ENCODE measurements at places on chromosomes 5 and 9.
A peak's percentile ranks its signal among the peaks of the same experiment; 100 is the strongest.

DNA sequence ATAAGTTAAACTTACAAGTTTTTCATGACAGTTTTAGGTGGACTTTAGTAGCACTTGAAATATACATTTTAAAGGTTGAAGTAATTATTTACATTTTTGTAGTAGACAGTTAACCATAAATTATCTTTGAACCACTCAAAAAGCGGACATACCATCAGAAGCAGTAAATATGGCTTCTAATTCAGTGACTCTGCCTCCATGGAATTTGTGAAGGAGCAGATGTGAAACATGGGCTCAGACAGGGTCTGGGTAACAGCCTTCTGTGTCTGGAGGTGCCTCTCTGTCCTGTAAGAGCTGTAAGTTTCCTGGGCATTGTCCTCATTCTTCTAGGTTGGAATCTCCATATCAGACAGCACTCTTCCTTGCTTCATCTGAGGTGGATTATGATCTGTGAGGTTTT, 12.4 kb downstream of the RLN2 start:
- no peak for DNase-seq

GRCh38 chr5:51882647-51883046, 499.4 kb downstream of the ISL1 start:
- no peak for DNase-seq

DNA sequence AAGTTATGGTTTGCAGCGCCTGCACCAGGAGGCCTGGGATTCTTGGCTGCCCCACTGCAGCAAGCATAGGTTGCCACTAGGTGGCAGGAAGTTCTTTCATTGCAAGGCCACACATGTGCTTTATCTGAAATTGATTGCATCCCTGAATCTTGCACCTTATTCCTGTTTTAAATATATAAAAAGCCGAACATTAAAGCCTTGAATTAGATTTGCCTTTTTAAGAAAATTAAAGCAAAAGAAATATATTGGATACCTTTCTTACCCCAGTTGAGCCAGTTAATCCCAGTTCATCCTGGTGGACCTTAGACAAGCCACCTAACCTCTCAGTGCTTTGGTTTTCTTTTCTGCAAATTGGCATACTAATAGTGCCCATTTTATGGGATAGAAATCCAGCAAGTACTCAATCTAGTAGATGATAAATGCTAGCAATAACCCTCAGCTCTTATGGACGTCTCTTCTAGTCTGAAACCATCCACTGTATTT, 6.3 kb upstream of the TRMT10B start:
- peak; percentile 54 for DNase-seq

GRCh38 chr5:127373858-127374491, 83.4 kb downstream of the MEGF10 start:
- no peak for DNase-seq

GRCh38 chr5:64184832-64185231, 19.2 kb downstream of the RNF180 start:
- DNase-seq: no peak

- DNase-seq: no peak
These were observed 1.8 kb upstream of the INIP start for GRCh38 chr9:112719696-112720095.

DNA sequence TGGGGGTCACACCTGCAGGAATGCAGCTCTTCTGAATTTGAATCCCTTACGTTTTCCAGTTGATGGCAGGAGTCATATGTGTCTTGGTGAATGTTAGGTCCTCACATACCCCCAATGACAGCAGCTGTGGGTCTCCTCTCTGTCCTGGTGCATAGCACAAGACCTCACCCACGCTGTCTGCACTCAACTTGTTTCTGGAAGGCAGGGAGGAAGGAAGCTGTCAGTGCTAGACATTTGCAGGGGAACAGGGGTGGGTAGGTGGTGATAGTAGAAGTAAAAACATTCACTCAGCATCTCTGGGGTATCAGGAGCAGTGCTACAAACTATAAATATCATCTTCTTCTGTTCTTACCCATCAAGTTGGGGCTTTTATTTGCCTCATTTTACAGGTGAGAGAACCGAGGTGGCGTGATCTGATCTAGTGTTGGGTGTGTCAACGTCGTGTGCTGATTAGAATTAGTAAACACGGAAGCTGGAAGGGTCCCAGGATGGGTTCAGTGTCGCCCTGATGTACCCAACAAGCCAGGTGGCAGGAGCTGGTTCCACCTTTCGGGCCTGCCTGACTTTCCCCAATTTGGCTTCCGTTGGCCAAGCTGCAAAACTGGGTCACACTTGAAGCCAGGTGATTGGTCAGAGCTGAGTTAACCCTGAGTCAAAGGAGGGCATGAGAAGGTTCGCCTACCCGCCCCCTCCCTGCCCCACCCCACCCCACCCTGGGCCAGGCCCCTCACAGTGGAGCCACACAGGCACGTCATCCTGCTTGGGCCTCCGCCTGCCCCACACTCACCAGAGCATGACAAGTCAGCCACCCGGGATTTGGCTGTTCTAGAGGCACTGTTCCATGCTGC, 15.8 kb downstream of the ERGIC1 start:
- DNase-seq: no peak

- DNase-seq: no peak
These were observed 922 bp downstream of the CRHBP start for GRCh38 chr5:76953551-76954382.

GRCh38 chr5:685262-686171, 7.6 kb downstream of the TPPP start:
- DNase-seq: no peak

DNA sequence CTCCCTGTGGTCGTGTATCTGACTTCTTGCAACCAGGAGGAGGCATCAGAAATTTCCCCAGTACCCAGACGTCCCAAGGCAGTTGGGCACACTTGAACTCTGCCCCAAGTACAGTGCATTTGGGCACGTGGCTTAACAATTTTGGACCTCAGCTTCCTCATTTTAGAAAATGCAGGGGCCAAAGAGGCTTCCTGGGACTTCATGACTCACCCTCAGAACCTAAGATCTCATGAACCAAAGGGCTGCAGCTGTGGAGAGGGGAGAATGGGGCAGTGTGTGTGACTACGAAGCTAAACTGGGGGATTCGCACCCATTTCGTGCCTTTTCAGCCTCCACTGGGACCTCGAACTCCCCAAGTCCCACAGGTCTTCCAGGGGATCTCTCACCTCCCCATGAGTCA, 59.2 kb downstream of the SYK start:
- DNase-seq: no peak

- DNase-seq: no peak
These were observed 19.6 kb downstream of the CLPTM1L start for GRCh38 chr5:1325191-1325741.

DNA sequence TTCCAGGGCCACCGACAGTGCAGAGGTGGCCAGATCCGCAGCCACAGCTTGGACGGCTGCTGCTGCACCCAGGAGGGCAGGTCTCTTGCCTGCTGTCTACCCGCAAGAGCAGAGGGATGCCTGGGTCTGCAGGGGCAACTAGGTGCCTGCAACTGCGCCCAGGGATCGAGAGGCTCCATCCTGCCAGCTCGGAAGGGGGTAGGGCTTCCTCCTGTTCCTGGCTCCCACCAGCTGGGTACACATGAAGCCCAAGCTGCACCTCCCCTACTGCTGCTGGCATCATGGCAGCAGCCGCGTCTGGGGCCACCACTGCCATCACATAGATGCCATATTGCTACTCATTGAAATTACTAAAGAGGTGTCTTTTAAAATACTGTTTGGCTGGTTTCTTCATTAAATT, 12.7 kb upstream of the PRR16 start:
- no peak for DNase-seq

DNA sequence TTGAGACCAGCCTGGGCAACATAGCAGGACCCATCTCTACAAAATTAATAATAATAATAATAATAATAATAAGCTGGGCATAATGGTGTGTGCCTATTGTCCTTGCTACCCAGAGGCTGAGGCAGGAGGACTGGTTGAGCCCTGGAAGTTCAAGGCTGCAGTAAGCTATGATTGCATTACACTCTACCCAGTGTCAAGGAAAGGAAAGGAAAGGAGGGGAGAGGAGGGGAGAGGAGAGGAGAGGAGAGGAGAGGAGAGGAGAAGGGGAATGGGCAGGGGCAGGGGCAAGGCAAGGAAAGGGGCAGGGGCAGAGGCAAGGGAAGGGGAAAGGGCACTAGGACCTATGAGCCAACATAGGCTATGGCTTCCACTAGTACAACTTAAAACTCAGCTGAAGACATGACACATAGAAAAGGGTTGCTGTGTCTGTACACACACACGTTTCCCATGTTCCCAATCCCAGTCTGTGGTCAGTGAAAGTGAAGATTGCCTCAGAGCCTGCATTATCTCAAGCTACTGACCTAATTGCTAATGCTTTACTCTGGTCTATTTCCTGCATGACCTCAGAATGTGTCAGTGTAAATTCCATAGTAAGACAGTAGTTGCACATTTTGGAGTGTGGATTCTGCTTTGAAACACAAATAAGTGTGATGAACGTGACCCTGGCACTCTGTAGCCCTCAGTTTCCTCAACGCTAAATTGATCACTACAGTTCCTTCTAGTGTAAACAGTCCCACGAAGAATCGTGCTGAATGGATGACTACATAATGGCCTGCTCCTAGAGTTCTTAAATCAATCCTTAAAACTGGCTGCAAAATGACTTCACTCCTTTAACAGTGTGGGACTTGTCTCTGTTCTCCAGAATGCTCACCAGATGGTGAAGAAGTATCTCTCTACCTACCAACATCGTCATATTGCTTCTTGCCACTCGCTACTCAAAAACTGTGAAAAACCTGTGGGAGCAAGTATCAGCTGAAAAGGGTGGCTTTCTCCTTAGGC, 497.0 kb downstream of the RAB3C start:
- DNase-seq: peak; percentile 89

GRCh38 chr5:113487416-113487780, 855 bp downstream of the MCC start:
- no peak for DNase-seq

DNA sequence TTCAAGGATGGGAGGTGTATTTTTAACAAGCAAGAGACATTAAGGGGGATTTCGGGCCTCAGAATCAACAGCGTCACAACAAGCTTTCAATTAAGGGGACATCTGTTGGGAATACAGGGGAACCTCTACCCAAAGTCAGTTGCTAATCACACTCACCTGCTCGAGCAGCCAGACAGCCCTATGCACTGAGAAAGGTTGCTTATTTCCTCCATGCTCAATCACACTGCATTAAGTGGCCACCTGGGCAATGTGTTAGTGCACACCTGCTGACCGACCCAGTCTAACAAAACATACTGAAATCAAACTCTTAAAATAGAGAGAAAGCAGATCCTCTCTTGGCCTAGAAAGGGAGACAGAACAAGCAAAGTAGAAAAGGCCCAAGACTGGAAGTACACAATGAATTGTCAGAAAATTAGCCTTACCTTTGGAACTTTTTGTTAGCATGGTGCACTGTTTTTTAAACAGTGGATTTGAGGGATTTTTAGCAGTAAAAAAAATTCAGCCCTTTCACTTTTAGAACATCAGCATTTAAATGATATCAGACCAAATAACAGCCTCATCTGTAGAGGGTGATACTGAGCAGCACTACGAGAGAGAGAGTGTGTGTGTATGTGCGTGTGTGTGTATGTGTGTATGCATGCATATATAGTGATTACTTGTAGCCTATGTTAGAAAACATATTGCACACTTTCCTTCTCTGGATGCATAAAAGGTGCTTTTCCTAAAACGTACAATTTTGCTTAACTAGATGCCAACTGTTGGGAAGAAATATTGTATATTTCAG, 1118.6 kb upstream of the DMAC1 start:
- DNase-seq: no peak

DNA sequence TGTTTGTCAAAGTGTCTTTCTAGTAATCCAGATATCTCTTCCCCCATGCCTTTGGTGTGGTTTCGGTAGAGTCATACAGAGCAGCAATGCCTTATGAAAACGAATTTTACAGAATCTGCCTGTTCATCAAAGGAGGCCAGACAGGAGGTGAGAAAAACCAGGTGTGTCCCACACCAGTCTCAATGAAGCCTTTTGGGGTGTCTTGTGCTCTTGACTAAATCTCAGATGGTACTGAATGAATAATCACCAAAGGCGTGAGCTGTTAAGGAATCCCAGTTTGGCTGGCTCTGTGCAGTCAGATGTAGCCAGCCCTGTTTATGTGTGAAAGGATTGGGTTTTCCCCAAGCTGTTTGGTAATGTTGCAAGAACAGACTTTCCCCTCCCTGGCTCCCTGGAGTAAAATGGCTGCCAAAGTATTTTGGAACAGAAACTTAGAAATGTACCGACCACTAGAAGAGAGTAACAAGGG, 70.8 kb upstream of the CDKN2B start:
- peak; percentile 63 for DNase-seq

- peak; percentile 10 for DNase-seq
These were observed 366.9 kb downstream of the DMRTA1 start for GRCh38 chr9:22813529-22813928.

DNA sequence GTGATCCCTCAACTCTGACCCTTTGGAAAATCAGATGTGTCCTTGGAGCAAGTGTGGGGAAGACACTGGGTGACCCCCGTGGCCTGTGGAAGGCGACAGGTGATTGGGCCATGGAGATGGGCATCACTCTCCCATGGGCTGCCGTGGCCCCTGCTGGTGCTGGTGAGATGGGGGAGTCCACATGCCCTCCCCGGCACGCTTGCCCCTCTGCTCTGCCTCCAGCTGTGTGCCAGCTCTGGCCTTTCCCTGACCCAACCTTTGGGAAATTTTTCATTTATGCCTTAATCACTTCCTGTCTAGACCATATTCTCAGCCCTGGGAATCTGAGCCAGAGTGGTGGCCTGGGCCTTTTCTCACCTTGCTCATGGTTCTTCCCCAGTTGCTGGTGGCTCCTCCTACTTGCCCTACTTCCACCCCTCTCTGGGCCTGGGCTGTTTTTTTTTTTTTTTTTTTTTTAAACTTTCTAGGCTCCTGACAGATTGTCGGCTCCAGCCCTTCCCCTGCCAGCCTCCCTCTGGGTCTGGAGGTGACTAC, 56.6 kb downstream of the RGS3 start:
- DNase-seq: peak; percentile 74

GRCh38 chr9:87342743-87343142, 154.9 kb upstream of the DAPK1 start:
- DNase-seq: peak; percentile 52

DNA sequence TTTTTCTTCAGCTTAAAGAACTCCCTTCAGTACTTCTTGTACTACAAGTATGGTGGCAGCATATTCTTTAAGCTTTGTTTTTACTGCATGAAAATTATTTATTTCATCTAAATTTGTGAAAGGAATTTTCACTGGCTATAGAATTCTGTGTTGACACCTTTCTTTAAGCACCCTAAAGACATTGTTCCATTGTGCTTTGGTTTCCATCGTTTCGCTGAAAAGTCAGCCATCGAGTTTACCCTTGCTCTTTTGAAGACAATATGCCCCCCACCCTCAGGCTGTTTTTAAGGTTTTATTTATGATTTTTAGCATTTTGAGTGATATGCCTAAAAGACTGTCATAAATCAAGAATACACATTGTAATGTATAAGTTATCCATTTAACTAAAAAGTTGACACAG, 27.3 kb upstream of the COL5A1 start:
- no peak for DNase-seq
